CD4-positive, alpha-beta T cell treated with Interleukin-12 subunit alpha and Interleukin-12 subunit beta, for 1 hour (primary cell): ENCODE measurements at places on chromosomes 12 and 14.

DNA sequence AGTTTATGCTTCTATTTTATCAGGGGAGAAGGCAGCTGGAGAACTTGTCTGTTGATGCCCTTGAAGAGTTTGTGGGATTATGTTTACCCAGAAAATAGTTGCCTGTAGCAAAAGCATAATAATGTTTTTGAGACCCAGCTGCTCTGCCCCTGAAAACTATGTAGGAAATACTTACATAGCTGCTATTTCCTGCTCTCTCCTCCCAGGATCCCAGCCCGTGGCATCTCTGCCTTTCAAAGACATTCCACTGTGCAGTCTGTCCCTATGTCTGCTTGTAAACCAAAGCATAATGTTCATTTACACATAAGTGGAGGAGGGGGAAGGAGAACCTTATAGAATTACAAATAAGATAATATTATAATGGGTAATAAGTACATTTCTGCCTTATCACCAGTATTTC, 198.7 kb downstream of the SYT1 start:
- DNase-seq = no peak

GRCh38 chr14:99575043-99576023, 28.7 kb downstream of the CCDC85C start:
- DNase-seq = no peak

- no peak for DNase-seq
These were observed 86.3 kb upstream of the USP44 start for GRCh38 chr12:95637471-95638155.

DNA sequence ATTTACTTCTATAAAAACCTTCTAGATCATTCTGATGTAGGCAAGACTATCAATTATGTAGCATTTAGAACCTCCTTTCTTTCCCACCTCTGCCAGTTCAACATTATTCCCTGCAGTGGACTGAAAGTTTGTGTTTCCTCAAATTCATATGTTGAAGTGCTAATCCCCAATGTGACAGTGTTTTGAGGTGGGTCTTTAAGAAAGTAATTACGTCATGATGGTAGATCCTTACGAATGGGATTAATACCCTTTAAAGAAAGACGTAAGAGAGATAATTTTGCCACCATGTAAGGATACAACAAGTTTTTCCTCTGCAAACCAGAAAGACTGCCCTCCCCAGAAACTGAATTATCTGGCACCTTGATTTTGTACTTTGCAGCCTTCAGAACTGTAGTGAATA, 1489.7 kb upstream of the SEL1L start:
- no peak for DNase-seq

DNA sequence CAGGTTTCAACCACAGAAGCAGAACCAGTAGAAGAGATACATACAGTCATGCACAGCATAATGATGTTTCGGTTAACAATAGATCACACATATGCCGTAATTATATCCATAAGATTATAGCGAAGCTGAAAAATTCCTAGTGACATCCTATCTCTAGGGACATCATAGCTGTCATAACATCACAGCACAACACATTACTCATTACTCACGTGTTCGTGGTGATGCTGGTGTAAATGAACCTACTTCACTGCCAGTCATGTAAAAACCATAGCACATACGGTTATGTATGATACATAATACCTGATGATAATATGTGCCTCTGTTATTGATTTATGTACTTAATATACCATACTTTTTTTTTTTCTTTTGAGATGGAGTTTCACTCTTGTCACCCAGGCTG, 44.7 kb downstream of the KLRG1 start:
- DNase-seq = no peak

- DNase-seq = no peak
These were observed 42.0 kb upstream of the KRR1 start for GRCh38 chr12:75553398-75553797.
